Stimulated activated CD8-positive, alpha-beta memory T cell treated with anti-CD3 and anti-CD28 coated beads, Interleukin-4, amount 100 ng/mL, for 1 hour (primary cell): ENCODE measurements at places on chromosomes 11 and 22.

DNA sequence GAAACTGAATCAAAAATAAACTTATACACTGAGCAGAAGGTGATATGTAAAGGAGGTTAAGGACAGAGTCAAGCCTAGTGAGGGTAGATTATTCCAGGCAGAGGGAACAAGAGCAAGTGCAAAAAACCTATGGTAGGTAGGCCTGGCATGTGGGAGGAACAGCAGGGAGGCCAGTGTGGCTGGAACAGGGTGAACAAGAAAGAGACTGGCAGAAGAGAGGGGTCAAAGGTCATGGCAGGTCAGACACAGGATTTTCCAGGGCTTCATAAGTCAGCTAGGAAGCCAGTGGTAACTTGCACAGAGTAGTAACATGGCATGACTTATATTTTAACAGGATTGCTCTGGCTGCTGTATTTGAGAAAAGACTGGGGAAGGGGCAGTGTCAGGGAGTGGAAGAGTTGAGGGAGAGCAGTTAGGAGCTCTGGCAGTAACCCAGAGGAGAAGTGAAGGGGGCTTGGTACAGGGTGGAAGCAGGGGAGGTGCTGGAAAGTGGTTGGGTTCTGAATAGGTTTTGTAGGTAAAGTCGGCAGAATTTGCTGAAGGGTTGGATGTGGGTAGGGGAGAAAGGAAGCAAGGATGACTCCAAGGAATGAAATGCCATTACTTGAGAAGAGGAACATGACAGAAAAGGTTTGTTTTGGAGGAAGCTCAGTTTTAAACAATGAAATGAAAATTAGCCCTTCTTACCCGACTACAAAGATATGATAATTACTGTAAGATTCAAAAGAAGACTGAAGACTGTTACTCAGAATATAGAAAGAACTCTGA is 86.2 kb downstream of the ZNRF3 start:
- no peak for DNase-seq

GRCh38 chr11:17570034-17570433 is 23.0 kb downstream of the OTOG start:
- no peak for DNase-seq

- DNase-seq: no peak
Measured at GRCh38 chr11:9566561-9567063, 6.9 kb upstream of the WEE1 start.

DNA sequence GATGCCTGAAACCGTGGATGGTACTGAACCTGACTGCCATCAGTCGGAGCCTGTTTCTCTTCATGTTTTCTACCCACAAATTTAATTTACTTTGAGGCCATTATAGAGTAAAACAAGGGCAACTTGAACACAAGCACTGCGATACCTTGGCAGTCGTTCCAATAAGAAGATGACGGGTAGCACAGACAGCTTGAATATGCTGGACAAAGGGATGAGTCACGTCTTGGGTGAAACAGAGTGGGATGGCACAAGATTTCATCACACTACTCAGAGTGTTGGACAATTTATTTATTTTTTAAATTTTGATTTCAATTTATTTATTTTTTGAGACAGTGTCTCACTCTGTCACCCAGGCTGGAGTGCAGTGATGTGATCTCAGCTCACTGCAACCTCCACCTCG is 5.7 kb downstream of the DIXDC1 start:
- no peak for DNase-seq

GRCh38 chr22:19130959-19131684 is at the start of gene TSSK2:
TSSK2 (plus strand) TSS chr22:19131308; CDS start chr22:19131400, 92 bp downstream.
- no peak for DNase-seq

- DNase-seq: no peak
Measured at GRCh38 chr11:112016765-112017376, 8.3 kb upstream of the DLAT start.

DNA sequence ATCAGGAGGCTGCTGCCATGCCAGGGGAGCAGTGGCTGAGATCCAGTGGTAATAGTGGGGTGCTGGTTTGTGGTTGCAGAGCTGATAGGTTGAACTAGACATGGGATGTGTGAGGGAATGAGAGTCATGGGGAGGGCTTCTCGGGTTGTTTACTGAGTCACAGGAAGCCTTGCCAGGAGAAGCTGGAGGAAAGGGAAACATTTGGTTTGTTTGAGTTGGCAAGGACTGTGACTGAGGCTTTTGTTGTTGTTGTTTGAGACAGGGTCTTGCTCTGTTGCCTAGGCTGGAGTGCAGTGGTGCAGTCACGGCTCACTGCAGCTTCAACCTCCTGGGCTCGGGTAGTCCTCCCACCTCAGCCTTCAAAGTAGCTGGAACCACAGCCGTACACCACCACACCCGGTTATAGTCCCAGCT is 49.3 kb downstream of the CABIN1 start:
- DNase-seq: no peak

GRCh38 chr11:69969890-69970784 is 108.0 kb upstream of the ANO1 start:
- no peak for DNase-seq

DNA sequence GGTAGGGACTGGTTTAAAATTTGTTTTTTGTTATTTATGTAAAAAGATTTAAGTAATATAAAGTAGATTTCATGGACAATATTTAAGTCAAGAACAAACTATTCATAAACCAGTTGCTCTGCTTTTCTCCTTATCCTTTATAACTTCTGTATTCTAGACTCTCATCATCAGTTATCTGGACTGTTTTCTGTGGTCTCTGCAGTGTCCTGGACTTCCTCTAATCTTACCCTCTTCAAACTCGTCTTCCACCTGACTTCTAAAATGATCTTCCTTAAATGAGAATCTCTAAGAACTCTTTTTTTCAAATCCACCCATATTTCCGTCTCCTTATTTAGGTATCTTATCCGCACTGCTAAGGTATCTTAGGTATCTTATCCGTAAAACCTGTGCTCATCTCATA is 8.1 kb downstream of the RRM1 start:
- no peak for DNase-seq

DNA sequence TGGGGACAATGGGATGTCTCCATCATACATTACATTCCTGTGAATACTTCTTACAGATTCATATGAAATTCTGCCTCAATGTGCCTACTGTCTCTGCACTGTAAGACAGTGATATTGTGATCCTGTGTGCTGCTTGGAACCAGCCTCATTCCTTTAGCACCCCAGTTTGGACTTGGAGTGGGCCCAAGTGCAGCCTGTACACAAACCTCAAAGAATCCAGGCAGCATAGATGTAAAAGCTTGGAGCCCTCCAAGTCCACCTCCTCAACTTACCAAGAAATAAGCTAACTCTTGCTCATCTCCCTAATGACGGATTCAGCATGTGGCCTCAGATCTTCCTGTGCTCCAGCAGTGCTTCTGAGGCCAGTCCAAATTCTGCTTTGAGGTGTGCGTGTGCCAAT is 24.4 kb downstream of the GRAP2 start:
- DNase-seq: no peak

- no peak for DNase-seq
Measured at GRCh38 chr11:16804104-16804947, 65.9 kb downstream of the C11orf58 start.

DNA sequence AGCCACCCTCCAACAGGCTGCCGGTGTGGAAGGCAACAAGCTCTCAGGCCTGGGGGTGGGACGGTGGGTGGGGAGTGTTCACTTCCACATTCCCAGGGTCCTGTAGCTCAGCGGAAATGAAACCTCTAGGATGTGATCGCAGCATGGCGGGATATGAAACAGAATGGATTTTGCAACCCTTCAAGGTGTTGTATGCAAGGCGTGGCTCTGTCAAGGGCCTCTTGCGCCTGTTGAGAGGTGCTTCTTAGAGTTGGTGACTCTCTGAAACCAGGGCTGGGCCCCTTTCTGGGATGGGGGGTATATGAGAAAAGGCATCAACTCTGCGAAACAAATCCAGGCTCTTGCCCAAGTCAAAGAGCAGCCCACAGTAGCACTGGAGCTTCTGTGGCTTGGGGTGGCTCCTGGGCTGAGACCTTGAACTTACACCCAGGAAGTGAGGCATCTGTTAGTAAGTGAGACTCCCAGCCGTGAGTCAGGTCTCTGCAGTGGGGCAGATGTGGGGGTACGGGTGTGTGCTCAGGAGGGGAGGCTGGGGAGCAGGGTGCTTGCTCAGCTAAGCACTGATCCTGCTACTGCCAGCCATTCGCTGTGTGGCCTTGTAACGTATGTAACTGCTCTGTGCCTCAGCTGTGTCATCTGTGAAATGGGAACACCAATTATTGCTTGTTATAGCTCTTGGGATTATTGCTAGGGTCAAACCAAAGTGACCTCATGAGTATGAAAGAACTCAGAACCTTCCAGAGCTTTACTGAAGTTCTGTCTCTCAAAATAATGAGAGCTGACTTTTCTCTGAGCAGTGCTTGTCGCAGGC is 28.3 kb downstream of the NECTIN1 start:
- DNase-seq: no peak

- DNase-seq: no peak
Measured at GRCh38 chr11:66840317-66841091, 2.7 kb upstream of the RCE1 start.

DNA sequence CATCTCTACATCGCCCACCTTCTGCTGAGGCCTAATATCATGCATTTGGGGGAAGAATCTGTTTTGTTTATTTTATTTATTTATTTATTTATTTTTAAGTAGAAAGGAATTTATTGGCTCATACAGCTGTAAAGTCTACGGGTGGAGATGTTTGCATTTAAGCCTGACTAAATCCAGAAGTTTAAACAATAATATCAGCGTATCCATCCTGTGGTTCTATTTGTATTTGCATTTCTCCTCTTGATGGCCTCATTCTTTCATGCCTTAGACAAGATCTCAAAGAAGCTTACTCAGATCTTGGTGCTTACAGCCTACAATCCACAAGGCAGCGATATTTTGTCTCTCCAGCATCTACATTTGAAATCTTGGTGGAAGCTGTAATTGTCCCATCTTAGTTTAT is 67.1 kb upstream of the CARD18 start:
- no peak for DNase-seq

DNA sequence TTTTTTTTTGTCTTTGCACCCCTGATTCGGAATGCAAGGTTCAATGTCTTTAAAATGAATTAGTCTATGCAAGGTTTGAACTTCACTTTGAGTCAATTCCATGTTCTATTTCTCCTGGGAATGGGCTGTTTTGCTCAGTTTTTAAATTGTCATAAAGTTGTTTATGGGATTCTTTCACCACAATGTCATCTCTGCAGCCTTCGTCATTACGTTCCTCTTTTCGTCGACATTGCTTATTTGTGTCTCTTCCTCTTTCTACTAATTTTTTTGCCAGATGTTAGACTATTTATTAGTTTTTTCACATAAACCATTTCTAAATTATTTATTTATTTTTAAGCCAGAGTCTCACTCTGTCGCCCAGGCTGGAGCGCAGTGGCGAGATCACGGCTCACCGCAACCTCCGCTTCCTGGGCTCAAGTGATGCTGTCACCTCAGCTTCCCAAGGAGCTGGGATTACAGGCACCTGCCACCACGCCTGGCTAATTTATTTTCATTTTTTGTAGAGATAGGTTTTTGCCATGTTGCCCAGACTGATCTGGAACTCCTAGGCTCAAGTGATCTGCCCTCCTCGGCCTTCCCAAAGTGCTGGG is 7.1 kb upstream of the TNNT3 start:
- no peak for DNase-seq

DNA sequence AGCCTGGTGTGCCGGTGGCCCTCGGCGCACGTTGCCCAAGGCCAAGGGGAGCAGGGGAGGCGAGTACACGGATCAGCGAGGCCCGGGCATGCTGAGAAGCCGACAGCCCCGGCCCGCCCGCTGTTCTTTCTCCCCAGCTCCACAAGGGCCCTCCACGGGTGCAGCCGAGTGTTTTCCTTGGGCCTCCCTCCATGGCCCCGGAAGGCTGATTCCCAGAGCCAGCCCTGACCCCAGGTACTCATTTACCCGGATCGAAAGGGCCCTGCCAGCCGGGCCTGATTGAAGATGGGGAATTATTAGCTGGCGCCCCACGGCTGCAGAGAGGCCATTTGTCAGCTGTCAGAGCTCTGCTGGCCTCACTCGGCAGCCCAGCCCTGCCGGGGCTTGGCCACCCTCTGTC is 53.1 kb downstream of the WNT7B start:
- DNase-seq: no peak

GRCh38 chr11:90286640-90287039 is 63.8 kb upstream of the CHORDC1 start:
- no peak for DNase-seq

GRCh38 chr11:1563149-1563638 is 8.9 kb downstream of the DUSP8 start:
- no peak for DNase-seq

DNA sequence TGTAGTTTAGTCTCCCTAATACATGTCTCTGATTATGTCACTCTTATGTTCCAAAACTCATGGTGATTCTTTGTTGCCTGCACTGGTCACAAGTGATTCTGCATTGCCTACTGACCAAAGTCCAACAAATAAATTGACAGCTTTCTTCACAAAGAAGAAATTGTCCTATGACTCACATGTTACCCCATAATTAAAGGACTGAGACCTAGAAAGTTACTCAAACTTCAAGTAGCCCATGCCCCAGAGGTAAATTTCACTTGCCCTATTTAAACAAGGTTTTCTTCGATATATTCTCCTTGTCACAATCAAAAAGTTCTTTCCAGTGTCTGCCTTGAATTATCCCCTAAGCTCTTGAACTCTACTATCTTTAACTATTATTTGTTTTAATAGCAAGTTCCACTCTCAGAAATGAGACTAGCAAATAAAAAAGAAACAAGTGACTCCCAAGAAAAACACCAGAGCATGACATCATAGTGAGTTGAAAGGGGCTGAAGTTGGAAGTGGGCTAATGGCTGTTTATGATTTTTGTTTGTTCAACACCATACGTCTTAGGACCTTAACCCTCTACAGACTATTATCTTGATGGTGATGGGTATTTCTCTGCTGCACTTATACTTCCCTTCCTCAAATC is 94.5 kb upstream of the BLID start:
- DNase-seq: no peak

GRCh38 chr11:92384802-92385201 is 160.2 kb downstream of the FAT3 start:
- DNase-seq: no peak

DNA sequence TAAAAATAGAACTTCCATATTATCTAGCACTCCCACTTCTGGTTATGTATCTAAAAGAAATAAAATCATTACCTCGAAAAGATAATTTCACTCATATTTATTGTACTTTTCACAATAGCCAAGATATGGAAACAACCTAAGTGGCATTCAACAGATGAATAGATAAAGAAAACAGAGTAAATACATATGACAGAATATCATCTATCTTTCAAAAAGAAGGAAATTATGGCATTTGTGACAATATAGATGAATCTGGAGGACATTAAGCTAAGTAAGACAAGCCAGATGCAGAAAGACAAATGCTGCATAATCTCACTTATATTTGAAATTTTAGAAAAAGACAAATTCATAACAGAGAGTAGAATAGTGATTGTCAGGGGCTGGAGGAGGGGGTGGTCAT is 590.0 kb upstream of the ANO3 start:
- no peak for DNase-seq
